ENCODE measurements at places on chromosomes 7 and 10.
A peak's percentile ranks its signal among the peaks of the same experiment; 100 is the strongest.

- DNase-seq: no peak
Measured at GRCh38 chr10:11177381-11177780, 159.7 kb downstream of the CELF2 start.

GRCh38 chr7:151025924-151026671, 1.8 kb upstream of the ATG9B start:
- DNase-seq: no peak

DNA sequence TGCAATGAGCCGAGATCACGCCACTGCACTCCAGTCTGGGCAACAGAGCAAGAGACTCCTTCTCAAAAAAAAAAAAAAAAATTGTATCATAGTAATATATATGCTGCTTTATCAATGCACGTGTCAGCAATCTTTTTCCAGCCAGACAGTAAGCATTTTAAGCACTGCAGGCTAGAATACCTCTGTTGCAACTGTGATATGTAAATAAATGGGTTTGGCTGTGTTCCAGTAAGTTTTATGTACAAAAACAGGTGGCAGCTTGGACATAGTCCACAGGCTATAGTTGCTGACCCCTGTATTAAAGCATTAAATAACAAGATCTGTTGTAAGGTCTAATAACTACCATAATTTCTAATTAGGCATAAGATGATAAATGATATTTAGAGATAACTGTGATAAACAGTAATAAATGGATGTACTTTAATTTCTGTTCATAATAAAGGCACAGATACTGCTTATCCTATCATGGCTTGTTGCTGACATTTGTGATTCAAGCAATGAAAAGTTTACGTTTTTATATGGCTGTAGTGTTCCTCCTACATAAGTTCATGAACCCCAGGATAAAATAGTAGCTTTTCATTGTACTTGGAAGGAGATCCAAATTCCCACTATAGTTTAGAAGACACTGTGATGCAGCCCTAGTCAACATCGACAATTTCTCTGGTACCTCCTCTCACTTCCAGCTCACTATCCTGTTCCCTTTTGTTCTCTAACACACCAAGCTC, 161.4 kb downstream of the ELMO1 start:
- DNase-seq: no peak

- no peak for DNase-seq
Measured at GRCh38 chr7:149427096-149427680, 33.7 kb downstream of the ZNF777 start.

DNA sequence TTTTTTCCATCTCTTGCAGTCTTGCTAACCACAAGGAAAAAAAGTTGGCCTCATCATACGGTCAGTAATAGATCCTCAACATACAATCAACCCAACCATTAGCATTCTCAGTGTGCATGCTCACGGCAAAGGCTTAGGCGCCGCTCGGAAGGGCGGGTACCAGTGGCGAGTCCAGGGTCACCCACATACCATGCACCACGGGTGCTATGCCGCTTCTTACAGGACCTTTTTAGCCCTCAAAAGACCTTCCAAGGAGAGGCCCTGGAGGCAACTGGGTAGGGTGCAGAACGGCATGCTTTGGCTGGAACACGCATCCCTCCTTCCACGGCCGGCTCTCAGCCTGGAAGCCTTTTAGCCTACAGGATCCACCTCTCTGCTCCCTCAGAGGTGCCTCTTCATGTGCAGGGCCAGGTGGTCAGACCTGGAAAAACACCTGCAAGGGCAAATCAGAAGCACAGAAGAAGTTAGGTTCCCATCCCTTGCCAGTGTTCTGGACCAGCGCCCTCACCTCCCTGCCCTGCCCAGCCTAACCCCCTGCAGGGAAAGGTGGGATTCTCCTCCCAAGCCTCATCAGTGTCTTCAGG, 5.8 kb downstream of the KLF6 start:
- DNase-seq: no peak

- DNase-seq: no peak
Measured at GRCh38 chr7:110856704-110857103, 234.2 kb upstream of the LRRN3 start.

DNA sequence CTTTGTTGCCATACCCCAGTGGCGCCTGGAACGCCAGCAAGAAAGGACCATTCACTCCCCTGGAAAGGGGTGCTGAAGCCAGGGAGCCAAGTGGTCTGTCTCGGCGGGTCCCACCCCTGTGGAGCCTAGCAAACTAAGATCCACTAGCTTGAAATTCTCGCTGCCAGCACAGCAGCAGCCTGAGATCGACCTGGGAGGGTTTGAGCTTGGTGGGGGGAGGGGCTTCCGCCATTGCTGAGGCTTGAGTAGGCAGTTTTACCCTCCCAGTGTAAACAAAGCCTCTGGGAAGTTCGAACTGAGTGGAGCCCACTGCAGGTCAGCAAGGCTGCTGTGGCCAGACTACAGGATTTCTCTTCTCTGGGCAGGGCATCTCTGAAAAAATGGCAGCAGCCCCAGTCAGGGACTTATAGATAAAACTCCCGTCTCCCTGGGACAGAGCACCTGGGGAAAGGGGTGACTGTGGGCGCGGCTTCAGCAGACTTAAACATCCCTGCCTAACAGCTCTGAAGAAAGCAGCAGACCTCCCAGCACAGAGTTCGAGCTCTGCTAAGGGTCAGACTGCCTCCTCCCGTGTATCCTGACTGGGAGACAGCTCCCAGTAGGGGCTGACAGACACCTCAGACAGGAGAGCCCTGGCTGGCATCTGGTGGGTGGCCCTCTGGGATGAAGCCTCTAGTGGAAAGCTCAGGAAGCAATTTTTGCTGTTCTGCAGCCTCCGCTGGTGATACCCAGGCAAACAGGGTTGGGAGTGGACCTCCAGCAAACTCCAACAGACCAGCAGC, 281.1 kb upstream of the SP4 start:
- DNase-seq: peak; percentile 18

DNA sequence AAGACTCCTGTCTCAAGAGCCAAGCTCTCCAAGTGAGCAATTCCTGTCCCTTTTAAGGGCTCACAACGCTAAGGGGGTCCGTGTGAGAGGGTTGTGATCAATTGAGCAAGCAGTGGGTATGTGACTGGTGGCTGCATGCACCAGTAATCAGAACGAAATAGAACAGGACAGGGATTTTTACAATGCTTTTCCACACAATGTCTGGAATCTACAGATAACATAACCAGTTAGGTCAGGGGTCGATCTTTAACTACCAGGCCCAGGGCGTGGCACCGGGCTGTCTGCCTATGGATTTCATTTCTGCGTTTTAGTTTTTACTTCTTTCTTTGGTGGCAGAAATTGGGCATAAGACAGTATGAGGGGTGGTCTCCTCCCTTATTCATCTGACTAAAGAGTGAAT, 54.9 kb upstream of the SP4 start:
- no peak for DNase-seq

DNA sequence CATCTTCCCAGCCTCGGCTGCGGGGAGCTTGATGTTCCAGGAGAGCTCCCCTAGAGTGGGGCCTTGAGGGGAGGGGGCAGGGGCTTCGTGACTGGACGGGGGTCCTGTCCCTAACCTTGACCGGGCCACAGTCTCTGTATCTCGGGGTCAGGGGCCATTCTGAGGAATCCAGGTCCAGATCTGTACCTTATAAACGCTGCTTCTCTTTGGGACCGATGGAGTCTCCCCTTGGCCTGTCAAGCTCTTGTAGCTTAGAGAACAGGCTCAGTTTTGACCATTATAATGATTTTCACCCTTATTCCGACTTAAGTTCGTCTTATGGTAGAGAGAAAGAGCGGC, 831 bp downstream of the ZKSCAN5 start:
- DNase-seq: no peak

DNA sequence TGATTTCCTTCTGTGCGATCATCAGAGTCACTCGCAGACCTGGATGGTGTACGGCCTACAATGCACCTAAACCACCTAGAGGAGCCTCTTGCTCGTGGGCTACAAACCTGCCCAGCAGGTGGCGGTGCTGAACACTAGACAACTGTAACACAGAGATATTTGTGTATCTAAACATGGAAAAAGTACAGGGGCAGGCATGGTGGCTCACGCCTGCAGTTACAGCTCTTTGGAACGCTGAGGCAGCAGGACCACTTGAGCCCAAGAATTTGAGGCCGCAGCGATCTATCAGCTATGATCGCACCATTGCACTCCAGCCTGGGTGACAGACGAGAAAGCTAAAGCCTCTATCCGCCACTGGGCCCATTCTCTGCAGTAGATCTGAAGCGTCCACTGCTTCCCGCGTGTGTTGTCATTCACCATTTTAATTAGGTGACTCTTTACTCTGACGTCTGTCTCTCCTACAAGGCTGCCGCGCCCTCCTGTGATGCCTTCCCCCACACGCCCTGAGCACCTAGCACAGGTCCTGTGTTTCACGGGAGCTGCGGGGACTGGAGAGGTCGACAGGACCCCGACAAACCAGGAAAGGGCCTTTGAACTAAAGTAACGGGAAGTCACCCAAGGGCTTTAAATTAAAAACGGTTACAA, 774 bp downstream of the TUBGCP2 start:
- no peak for DNase-seq

DNA sequence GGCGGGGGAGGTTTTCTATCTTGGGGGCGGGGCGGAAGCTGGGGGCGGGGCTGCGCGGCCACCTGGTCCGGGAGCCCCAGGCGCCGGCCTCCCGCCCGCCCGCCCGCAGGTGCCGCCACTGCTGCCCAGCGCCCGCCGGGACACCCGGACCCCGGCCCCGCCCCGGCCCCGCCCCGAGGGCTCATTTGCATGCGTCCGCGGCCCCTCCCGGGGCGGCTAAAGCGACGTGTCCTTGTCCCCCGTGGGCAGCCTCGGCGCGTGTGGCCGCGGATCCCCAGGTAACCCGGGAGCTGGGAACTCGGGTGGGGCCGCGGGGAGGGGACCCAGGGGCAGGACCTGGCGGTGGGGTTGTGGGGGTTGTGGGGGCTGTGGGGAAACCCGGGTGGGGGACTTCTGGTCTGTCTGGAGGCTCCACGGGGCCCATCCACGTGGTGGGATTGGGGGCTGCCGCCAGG, at the start of gene BHLHA15:
TSS of gene BHLHA15 (plus strand) at position 219 of the 455 bp plus-strand sequence. CDS start 871 bp downstream, outside the sequence.
- DNase-seq: no peak

DNA sequence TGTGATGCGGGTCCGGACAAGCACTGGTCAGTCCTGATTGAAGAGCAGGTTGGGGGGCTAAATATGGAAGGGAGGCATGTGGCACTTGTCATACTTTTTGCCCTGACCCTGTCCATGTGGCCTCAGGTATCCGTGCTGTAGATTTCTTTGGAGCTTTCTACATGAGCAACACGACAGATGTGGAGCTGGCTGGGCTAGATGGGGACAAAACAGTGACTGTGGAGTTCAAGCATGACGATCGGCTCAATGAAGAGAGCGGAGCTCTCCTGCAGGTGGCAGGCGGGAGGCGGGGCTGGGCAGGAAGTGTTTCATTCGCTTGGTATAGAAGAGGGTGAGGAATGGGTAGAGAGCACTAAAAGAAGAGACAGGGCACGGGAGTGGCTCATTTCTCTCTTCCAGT, 13.0 kb upstream of the CHCHD1 start:
- DNase-seq: no peak

GRCh38 chr10:105872665-105873064, 1231.6 kb downstream of the SORCS3 start:
- peak; percentile 2 for DNase-seq

DNA sequence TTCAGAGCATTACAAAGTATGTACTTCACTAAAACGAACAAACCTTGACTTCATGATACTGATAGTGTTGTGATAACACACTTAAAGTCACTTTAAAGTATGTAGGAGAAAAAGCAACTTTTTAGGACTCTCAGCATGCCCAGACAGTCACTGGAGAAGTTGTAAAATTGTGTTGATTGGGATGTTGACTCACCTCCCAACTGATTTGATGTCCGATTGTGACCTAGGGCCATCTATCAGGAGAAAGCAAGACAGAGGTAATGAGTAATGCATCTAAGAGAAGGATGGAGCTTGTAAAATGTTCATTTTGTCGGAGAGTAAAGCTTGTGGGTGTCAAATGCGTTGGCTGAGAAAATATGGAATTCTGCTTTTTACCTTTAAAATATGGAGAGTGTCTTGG, 135.4 kb upstream of the SEMA3D start:
- DNase-seq: no peak

DNA sequence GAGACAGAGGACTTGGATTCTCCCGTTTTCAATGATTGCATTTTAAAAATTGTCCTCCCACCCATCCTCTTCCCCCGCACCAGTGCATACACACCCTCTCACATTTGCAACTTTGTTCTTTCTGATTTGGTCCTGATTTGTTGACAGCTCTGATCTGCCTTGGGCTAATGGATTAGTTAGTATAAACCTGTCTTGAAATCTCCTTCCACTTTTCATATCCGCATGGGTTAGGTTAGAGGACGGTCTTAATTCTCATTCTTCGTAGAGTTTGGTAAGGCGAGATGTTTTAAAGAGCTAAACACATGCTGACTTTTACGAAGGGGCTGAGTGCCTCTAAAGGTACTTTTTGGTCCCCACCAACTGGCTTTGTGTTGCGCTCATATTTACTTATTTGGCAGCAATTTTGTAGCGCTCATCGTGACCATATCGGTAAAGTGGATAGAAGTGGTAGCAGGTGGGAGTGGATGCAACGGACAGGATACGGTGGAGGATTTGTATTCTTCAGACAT, 1.1 kb downstream of the AHR start:
- no peak for DNase-seq

- no peak for DNase-seq
Measured at GRCh38 chr10:24341371-24341770, 132.4 kb downstream of the KIAA1217 start.

GRCh38 chr10:44990965-44991364, 9.8 kb upstream of the ZNF22 start:
- no peak for DNase-seq

- no peak for DNase-seq
Measured at GRCh38 chr7:111747718-111748117, 185.4 kb upstream of the IMMP2L start.

DNA sequence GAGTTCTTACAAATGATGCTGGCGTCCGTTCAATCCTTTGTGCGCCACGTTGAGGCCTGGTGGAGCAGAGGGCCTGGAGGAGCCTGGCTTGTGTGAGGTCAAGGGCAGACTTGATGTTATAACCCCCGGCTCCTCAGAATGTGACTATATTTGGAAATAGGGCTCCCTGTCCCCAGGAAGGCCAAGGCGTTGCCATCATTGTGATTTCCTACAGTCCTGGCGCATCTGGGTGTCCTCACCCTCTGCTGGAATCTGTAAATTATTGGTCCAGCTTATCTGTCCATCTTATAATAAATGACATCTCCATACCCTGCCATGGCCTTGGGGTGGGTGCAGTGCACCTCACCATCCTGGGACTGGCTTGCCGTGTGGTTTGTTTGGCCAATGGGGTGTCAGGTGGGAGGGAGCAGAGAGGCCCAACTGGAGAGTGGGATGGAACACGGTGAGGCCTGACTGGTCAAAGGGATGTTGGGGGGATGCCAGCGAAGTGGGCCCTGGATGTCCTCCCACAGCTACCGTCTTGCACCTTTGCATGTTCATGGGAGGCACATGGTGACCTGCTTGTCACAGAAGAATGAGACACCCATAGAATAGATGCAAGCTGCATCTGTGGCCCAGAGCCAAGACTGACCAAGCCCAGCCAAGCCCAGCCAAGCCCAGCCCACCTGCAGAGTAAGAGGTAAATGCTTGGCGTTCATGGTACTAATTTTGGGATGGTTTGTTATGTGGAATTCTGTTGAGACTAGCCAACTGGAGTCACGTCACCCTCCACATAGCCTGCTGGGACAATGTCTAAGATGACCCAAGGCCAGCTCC, 11.1 kb upstream of the LRRC27 start:
- DNase-seq: no peak

GRCh38 chr7:24913801-24914464, 66.0 kb downstream of the OSBPL3 start:
- DNase-seq: no peak
